ENCODE measurements at places on chromosomes 12 and 14.

DNA sequence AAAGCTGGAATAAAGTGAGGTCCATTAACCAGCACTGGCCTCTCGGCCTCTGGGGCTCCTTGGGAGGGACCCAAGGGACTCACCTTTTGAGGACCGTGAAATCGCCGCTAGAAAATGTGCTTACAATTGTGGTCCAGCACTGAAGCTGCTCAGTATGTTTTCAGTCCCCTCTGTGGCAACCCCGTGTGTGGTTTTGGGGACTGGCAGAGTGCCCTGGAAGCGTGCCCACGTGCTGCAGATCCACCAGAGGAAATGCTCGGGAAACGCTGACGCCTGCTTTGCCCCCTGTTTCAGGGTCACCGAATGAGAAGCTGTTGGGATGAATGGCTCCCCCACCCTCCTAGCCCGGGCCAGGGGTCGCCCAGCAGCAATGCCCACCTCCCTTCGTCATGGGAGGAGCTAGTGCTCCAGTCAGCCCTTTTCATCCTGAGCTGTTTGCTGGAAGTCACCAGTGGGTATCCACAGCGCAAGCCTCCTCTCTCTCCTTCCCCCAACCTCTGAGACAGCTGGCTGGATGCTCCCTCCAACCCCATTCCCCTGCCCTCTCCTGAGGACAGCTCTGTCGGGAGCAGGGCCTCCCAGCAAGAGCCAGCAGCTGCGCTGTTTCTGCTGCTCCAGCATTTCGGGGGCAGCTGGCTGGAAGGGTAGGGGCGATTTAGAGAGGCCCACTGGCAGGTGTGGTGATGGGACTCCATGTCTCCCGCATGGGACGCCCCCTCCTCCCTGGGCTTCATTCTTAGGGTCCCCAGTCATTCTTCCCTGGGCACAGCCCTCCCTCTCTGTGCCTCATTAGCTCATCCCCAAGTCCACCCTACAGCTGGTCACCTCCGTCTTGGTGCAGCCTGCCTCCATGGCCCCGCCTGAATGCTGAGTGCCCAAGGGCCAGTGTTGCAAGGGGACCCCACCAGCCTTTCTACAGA, 33.2 kb upstream of the PPP1R13B start:
- peak; percentile 47 for DNase-seq

DNA sequence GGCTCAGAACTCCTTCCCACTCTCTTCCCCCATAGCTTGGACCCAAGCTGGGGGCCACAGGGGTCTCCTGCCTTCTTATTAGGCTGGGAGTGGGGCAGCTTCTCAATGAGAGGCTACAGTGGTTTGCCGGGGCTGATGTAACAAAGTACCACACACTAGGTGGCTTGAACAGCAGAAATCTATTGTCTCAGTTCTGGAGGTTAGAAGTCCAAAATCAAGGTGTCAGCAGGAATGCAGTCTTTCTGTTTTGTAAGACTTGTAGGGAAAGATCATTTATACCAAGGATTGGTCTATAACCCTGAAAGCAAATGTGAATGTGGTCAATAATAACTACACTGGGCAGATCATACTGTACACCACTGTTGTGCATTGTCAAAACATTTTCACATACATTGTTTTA, 124.5 kb upstream of the ARHGAP5 start:
- no peak for DNase-seq

- no peak for DNase-seq
These were observed 145.7 kb downstream of the NUAK1 start for GRCh38 chr12:105992849-105993740.

- DNase-seq = no peak
These were observed 16.4 kb upstream of the SELPLG start for GRCh38 chr12:108650083-108650482.

- no peak for DNase-seq
These were observed 3.0 kb upstream of the KRT6A start for GRCh38 chr12:52496054-52496453.

DNA sequence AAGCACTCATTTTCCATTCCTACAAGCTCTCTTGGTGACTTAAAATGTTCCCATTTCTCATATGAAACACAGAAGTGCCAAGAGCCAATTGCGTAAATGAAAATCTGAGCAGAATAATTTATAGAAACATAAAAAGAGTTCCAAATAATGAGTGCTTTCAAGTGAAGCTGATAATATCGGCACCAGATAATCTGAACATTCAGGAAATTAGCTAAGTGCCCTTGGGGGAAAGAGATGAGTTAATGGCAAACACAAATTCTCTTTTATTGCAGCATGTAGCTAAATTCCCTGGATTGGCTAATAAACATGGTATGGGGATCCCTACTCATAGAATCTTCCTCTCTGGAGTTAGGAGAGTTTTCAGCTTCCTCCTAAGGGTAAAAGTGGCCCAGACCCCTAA, 46.7 kb downstream of the DAD1 start:
- DNase-seq = no peak

DNA sequence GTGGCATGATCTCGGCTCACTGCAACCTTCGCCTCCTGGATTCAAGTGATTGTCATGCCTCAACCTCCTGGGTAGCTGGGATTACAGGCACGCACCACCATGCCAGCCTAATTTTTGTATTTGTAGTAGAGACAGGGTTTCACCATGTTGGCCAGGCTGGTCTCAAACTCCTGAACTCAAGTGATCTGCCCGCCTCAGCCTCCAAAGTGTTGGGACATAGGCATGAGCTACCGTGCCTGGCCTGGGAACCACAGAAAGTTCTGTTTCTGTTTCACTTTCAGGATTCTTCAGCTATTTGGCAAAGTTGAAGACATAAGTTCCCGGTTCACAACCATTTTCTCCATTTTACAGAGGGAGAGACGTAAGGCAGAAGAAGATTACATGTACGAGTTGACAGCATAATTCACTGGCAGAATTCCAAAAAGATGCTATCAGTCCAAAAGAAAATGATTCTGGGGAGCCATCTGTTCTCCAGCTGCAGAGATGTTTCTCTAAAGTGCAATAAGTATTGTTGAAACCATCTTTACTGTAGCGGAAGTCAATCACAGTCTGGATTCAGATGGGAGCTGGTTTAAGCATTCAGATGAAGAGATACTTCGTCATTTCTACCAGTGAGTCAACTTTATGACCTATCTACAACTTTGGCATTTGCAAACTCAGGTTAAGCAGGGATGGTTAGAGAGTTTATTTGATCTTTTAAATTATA, 8.1 kb upstream of the RNF34 start:
- no peak for DNase-seq

GRCh38 chr14:90615517-90616060, 200.6 kb downstream of the TTC7B start:
- no peak for DNase-seq

DNA sequence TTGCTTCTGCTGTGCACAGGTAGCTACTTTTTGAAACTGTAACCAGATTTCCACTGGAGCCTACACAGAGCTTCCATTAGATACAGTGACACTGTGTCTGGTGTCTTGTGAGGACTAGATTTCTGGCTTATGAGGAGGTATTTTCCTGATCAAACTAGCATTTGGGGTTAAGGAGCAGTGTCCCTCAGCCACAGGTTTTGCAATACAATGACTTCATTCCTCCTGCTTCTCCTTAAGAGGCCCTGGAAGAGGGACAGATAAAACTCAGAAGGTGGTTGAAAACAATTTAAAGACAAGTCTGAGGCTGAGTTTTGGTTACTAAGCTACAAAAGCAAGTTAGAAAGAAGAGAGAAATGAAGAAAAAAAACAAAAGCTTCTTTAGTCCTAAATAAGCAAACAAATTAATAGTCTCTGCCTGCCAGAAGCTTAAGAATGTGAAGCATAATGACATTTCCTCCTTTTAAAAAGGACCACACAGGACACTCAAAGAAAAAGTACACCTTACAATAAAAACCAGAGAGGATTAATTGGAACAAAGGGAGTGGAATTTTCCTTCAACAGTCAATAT, 53.0 kb downstream of the PKP2 start:
- DNase-seq = no peak

- no peak for DNase-seq
These were observed 32.1 kb downstream of the RPH3A start for GRCh38 chr12:112823582-112824149.

DNA sequence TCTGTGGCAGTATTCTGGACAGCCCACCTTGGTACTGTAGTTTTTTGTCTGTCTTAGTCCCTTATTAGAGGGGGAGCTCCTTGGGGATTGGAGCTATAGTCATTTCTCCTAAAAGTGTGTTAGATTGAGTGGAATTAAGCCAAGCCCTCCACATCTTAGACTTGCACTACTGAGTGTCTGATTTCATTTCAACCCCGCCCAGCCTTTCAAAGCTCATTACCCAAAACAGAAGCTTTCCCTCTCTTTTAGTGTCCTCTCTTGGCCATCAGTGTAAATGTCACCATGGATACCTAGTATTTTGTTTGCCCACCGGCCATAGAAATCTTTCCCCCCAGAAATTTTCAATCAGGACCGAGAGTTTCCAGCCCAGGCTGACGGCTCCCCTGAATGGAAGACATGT, 74.5 kb downstream of the LRRC74A start:
- DNase-seq = no peak

GRCh38 chr12:118025168-118025567, 8.7 kb downstream of the RFC5 start:
- no peak for DNase-seq

GRCh38 chr12:128534906-128535305, 267.9 kb downstream of the TMEM132C start:
- DNase-seq = no peak

DNA sequence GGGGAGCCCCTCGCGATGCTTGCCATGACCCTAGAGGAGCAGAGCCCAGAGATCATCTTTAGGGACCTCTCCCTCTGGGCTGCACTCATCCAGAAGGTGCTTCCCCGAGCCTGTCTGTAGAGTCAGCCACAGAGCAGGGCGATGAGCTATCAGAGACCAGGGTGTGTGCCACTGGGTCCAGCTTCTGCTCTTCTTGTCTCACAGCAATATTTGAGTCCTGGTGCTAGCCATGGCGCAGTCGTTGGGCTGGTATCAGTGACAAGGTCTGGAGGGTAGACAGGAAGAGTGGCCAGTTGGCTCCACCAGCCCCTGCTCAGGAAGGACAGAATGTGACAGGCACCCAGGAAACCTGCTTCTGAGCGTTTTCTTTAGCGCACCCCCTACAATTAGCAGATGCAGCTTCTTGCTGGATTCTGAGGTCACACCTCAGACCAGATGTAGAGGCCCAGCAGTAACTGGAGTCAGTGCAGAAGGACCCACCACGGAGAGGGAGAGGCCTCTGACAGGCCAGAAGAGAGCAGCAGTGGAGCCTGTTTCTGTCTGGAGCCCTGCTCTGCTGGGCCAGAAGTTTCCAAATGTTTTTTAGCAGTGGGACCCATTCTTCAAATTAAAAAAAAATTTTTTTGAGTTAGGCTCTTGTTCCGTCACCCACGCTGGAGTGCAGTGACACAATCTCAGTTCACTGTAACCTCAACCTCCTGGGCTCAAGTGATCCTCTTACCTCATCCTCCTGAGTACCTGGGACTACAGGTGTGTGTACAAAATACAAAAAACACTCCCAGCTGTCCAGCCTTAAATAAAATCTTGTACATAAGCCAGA, 23.7 kb downstream of the ANKRD9 start:
- DNase-seq = no peak

GRCh38 chr12:67761566-67761965, 113.0 kb downstream of the DYRK2 start:
- no peak for DNase-seq

DNA sequence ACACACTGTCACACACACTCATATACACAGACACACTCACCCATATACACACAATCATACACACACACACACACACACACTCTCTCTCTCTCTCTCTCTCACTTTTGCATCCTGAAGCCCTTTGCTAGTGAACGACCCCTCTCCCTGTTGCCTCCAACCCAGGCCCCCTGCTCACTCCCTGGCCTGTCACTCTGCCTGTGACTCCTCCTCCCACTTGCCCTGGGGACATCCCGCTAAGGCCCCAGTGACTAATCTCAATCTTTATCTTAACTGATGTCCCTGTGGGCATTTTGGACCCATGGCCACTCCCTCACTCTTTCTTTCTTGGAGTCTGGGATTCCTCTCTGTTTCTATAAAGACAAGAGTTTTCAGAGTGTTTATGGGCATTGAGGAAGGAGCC, 10.9 kb upstream of the DLK1 start:
- no peak for DNase-seq

DNA sequence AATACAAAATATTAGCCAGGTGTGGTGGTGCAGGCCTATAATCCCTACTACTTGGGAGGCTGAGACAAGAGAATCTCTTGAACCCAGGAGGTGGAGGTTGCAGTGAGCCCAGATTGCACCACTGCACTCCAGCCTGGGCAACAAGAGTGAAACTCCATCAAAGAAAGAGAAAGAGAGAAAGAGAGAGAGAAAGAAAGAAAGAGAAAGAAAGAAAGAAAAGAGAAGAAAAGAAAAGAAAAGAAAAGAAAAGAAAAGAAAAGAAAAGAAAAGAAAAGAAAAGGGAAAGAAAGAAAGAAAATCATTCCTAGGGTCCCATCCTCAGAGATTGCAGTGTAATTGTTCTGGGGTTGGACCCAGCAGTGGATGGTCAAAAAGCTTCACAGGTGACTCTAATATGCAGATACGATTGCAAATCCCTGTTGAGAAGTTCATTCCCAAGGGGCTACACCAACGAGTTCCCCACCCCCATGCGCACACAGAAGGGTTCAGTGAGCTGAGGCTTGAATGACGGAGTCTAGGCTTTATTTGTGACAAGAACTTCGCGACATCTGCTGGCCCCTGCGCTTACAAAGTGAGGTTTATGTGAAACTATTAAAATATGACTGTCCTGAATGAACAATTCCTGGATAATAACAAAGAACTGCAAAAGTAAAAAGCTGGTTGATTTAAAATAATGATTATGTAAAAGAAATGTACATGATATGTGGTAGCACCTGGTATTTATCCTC, 17.4 kb upstream of the RNASE12 start:
- no peak for DNase-seq

DNA sequence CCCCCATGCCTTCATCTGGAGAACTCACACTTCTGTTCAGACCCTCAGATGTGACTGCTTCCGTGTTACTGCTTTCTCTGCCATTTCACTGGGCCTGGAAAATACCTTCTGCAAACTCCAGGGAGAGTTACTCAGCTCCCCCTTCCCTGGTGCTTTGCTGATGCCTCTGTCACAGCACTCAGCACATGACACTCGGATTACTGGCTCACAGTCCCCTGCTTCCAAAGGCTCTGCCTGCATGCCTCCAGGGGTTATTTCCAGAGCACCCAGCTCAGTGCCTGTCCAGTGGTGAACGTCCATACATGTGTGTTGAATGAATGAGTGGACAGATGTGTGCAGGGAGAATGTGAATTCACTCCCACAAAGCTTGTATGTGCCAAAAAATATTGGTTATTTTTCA, 237.2 kb upstream of the FKBP4 start:
- DNase-seq = no peak

GRCh38 chr14:49594347-49595091, 4.2 kb upstream of the LRR1 start:
- no peak for DNase-seq

DNA sequence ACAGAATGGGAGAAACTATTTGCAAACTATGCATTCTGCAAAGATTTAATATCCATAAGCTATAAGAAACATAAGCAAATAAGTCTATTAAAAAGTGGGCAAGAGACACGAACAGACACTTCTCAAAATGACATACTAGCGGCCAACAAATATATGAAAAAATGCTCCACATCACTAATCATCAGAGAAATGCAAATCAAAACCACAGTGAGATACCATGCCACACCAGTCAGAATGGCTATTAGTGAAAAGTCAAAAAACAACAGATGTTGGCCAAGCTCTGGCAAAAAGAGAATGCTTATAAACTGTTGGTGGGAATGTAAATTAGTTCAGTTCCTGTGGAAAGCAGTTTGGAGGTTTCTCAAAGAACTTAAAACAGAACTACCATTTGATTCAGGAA, 121.3 kb downstream of the KCNMB4 start:
- no peak for DNase-seq

- no peak for DNase-seq
These were observed 35.1 kb downstream of the ARL1 start for GRCh38 chr12:101372431-101372830.

Data from HuH-7.5 (cell line).